ENCODE measurements at places on chromosomes 1 and 21.

DNA sequence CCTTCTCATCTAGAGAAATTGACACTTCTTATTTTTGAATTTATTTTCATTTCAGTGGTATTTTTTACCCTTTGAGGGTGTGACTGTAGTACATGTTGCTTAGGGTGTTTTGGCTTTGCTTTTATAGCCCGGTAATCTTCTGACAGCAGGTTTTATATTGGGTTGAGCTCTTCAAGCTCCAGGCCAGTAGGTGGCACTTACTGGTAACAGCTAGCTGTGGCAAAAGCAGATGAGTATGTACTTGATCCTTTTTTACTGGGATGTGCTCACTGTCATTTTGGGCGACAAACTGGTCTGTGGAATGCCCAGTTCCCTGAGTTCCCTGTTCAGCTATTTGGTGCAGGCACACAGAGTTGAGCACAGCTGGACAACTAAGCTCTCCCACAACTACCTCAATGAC is 916.2 kb upstream of the B3GALT2 start:
- no peak for DNase-seq

DNA sequence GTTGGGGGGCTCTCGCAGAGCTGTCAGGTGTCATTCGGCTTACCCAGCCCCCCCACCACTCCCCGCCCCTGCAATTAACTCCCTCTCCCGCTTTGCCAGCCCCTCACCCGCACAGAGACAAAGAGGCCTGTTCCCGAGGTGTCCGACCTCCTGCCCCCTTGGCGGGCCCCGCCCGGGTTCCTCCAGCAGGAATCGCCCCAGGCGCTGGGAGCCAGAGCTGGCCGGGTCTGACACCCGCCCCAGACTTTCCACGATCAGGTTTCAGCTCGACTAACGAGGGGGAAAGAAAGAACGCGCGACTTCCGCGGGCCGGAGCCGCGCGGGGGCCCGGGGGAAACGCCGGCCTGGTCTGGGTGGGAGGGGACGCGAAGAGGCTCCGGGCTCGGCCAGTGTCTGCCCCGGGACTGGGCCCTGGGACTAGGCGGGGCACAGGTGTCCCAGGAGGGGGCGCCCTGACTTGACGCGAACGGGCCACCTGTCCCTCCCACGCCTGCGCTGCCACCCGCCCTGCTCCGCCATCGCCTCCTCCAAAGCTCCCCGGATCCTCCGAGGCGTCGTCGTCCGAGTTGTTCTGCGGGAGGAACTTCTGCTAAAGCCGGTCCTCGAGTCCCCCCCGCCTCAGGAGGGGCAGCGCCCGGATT is 36.4 kb upstream of the HHAT start:
- no peak for DNase-seq

- no peak for DNase-seq
These were observed 118.4 kb upstream of the NR5A2 start for GRCh38 chr1:199909137-199909536.

DNA sequence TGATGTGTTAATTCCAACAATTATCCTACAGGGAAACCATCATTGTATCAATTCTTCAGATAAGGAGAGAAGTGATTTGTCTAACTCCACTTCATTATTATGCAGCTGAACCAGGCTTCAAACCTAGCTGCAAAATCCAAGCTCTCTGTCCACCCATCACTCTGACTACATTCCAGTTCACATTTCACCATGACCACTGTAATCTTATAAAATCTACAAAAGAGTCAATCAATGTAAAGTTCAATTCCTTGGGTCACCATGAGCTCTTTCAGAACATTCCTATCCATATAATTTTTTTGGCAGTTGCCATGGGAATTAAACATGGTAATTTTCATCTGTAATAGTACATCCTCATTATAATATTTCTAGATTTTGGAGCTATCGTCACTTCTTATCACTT is 100.9 kb downstream of the PLPPR5 start:
- no peak for DNase-seq

DNA sequence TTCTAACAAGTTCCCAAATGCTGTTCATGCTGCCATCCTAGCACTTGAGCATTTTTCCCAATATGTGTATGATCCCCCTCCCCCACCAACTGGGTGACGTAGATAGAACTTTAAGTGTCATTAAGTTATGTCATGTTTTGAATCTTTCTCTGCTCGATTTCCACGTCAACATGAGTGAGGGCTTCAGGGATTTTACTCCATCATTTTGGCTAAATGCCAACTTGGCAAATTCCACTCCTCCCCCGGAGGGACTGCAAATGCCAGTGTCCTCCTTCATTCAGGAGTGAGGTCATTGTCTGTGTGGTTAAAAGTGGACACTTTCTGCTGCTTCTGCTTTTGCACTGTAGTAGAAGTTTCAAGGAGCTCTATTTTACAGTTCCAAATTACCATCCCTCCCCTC is 201.7 kb downstream of the FGGY start:
- no peak for DNase-seq

- DNase-seq = no peak
These were observed 776 bp upstream of the TNFRSF9 start for GRCh38 chr1:7941437-7941793.

DNA sequence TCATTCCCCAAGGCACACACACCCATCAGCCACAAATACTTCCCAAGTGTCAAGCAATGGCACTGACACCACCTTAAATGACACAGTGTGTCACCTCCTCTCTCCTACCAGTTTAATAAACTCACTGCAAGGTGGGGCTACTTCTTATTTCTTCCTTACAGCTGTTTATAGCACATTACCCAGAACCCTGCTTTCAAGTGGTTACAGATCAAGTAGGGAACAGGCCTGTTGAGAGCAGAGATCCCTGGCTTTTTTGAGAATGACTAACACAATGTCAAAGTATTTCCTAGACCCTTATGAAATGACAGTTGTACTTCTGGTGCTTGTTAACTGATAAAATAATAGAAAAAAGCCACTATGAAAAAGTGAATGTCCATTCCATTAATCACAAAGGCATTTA is 19.8 kb downstream of the ZBTB17 start:
- no peak for DNase-seq
